Activated CD8-positive, alpha-beta memory T cell treated with anti-CD3 and anti-CD28 coated beads for 1 hour (primary cell): ENCODE measurements at places on chromosomes 3 and 15.

DNA sequence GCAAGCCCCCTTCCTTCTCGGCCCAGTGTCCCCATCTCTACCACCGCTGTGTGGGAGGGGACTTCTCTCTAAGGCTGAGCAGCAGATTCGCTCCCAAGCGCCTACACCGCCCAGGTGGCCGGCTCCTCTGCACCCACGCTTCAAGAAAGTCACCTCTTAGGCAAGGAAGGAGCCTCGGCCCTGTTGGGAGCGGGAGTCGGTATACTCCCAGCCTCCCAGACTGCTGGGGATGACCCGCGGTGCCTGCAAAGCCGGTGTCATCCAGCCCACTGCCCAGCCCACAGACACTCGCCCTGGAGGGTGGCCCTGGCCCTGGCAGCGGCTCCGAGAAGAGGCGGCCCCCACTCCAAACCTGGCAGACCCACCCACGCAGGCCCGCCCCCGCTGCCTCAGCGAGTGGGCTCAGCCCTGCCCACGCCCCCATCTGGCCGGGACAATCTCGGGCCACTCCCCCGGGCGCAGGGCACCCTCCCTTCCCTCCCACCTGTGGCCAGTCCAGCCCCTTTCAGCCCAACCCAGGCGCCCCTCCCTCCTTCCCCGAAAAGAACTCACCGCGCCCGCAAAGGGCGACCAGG is 396 bp downstream of the CHRNB4 start:
- no peak for DNase-seq

DNA sequence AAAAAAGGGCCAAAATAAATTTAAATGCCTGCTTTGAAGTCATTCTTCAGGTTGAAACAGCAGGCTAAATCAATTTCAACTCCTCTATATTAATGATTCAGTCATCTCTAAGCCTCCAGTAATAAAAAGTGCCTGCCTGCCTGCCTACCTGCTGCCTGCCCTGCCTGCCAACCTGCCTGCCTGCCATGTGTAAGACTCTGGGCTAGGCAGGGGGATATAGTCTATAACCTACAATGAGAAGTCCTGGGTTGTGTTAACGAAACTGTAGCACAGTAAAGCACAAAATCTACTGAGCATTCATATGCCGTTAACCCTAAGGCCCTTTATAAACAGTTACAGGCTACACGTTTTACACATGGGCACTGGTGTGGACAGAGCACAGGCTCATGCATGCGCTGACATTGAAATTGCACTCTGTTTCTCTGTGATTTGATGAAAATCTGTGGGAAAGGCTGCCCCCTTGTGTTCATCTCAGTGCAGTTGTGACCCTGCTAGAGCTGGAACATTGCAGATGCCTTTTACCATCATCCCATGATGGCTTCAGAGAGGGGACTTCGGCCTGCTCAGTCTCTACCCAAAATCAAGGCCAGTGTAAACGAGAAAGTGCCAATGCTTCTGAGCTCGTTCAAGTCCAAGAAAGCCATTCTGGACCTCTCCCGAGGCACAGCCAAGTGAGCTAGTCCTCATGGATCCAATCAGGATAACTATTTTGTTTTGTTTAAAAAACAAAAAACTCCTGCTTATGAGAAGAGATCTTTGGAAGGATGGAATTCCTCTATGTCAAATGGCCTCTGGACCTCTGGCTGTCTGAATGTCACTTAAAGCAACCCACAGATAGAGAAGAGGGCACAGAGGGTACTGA is 64.6 kb downstream of the EFL1 start:
- DNase-seq, result peak; percentile 19

DNA sequence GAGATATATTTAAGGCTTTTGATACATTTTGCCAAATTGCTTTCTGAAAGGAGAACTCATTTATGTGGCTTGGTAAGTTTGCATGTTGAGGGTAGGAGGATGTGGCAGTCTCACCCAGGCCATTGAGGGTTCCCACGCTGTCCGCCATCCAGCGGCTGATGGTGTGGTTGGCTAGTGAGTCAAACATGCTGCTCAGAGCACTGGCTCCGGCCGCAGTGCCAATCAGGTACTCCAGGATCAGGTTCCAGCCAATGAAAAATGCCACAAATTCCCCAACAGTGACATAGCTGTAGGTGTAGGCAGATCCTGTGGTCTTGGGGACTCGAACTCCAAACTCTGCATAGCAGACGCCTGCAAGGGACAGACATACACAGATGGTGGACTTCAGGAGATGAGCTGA is 82.3 kb downstream of the CLDN11 start:
- no peak for DNase-seq

GRCh38 chr15:91866371-91866905 is 12.9 kb downstream of the SLCO3A1 start:
- DNase-seq, result no peak

DNA sequence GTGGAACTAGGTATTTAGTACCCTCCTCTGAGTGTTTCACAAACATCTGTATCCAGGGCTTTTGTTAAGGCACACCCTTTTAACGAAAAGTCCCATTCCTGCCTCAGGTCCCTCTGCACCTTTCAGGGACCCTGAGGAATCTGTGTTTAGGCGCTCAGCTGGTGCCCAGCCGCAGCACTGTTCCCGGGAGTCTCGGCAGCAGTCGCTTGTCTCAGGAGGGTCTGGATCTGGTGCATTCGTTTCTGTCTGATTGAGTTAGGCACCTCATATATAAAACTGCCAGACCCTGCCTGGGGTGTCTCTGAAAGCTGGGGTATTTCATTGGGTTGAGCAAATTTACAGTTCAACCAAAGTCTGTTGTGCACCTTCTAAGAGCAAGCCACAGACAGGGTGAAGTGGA is 162.8 kb upstream of the TOPAZ1 start:
- DNase-seq, result no peak

GRCh38 chr3:131067983-131068382 is 41.3 kb downstream of the NEK11 start:
- DNase-seq, result no peak

GRCh38 chr3:4829031-4829394 is 150.2 kb upstream of the BHLHE40 start:
- DNase-seq, result no peak

GRCh38 chr3:52633786-52634185 is 51.9 kb downstream of the PBRM1 start:
- no peak for DNase-seq

DNA sequence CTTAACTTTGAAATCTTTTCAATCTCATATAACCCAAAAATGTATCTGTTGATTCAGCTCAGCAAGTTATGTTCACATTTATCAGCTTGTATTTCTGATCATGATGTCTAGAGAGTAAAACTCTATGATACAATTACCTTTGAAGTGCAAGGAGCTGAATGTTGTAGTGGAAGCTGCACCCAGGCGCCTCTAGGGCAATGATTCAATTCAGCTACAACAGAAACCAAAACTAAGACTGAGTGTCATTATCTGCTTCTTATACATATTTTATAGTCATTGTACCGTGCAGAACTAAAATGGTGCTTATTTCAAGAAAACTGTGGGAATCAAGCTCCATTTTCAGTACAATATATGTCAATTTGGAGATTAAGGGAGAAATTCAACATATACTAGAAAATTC is 1237.5 kb downstream of the ZPLD1 start:
- no peak for DNase-seq

DNA sequence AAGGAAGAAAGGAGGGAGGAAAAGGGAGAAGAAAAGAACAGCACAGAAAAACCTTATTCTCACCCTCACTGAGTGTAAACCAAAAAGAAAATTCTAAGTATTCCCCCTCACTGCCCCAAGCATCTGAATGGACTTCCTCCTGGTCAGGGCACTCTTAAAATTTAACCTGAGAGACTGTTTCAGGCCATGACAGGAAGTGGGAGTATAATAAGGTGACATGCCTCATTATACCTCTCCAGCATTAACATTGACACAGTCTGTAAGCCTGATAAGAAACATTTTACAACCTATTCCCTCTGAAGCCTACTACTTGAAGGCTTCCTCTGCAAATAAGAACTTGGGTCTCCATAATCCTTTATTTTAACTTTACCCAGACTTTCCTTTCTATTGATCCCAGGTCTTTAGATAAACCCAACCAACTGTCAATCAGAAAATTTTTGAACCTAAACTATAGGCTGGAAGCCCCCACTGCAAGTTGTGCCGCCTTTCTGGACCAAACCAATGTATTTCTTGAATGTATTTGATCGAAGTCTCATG is 41.7 kb downstream of the SLCO2A1 start:
- DNase-seq, result no peak

GRCh38 chr15:54580643-54581042 is 602.4 kb downstream of the UNC13C start:
- no peak for DNase-seq

DNA sequence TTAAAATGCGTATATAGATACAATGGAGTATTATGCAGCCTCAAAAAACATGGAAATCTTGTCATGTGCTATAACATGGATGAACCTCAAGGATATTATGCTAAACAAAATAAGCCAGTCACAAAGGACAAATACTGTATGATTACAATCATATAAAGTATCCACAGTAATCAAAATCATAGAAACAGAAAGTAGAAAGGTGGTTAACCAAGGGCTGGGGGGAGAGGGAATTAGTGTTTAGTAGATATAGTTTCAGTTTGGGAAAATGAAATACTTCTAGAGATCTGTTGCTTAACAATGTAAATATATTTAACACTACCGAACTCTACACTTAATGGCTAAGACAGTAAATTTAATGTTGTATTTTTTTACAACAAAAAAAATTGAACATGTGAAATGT is 9.0 kb downstream of the TOP2B start:
- DNase-seq, result no peak

DNA sequence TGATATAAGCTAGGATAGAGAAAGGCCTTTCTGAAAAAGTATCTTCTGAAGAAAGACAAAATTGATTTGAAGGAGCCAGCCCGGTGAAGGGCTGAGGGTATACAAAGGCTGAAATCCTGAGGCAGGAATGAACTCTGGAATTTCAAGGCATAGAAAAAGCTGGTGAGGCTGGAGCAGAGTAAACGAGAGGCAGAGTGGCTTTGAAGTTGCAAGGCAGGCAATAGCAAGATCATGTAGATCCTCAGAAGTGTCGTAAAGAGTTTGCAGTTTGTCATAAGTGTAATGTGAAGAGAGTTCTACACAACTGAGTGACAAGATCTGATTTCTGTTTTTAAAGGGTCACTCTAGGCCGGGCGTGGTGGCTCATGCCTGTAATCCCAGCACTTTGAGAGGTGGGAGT is 69.0 kb downstream of the HMG20A start:
- no peak for DNase-seq

DNA sequence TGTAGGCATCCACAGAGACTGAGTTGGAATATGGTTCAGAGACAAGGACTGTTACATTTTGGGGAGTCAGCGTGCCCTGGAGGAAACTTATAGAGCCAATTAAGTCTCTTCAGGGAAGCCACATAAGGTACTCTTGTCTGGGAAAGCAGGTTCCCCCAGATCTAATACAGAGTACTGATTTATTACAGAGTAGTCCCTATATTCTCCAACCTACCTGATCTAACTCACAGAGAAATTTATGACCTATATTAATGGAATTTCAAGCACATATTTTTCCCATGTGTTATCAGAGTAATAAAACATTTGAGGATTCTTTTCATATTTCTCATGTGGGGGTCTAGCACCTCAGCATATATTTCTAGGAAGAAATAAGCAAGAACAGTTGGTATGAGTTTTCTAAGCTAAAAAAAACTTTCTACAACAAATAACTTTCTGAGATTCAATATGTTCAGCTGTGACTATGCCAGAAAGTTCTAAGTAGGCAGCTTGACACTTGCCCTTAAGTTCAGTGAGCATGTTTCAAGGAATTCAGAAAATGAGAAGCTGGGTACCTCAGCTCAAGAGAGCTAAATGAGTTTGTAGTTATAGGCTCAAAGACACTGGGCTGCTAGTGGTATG is 75.3 kb upstream of the COL8A1 start:
- DNase-seq, result no peak

DNA sequence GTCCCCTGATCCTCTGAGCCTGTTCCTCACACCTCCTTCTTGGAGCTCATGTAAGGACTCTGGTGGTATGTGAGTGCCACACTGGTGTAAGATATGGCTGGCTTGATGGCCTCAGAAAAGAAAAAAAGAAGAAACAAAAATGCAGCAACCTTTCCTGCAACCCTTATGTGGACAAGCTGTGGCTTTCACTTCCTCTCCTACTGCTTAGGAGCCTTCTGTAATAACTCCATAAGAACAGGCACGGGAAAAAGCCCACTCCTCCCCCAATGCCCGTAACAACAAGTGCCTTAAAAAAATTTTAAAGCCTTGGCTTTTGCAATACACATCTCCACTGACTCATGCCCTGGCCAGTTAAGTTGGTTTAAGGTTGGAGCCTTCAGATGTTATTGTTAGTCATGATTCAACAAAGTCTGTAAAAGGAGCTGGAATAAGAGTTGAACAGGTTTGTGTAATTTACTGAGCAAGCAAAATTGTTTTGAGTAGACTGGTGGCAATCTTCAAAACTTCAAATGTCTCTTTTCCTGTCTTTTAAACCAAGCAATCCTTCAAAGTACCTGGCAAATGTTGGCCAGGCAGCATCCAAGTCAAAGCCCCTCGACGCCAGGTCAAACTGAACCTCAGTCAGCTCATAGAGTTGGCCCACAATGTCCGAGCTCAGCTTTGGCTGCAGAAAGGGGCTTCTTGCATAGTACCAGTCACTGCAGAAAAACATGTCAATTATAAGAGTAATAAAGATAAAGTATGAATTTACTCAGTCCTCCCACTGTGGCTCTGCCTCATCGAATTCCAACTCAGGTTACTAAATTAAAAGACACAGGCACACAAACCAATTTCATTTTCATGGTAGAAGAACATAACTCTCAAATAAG is 22.9 kb downstream of the FYCO1 start:
- no peak for DNase-seq

GRCh38 chr15:92884436-92885223 is 15.5 kb upstream of the CHD2 start:
- no peak for DNase-seq

GRCh38 chr3:149658744-149659497 is 1.1 kb upstream of the WWTR1 start:
- DNase-seq, result no peak

DNA sequence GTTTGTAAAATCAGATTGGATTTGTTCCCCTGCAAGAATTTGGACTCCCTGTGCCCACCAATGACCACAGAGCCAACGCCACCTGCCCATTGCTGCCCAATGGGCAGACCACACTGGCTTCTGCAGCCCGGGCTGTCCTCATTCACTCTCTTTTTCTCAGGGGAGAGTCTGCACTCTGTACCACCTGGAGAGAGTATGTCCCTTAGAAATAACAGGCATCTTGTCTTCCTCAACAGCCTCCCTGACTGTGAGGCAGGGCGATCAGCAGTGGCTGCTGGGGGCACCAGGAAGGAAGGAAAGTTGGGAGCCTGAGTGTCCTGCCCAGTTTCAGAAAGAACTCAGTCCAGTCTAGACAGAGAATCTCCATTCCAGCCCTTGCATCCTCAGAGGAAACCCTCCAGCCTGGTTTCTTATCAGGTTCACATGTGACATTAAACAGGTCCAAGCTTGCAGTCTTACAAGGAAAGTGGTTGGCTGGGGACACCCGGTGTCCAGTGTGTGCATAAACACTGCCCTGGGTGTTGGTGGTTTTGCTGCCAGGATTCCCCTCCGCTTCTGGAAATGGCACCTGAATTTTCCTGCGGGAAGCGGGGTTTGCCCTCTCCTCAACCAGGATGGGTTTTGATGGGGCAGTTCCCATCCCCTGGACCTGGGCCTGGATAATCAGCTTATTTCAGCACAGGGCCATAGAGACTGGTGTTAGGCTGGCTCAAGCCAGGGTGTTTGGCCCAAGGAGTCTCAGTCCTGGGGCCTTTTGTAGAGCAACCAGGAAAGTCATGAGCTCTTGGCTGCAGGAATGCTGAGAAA is 37.2 kb downstream of the SSUH2 start:
- no peak for DNase-seq

- no peak for DNase-seq
Measured at GRCh38 chr3:59107856-59108815, 58.3 kb upstream of the CFAP20DC start.

- no peak for DNase-seq
Measured at GRCh38 chr3:81837071-81837593, 75.7 kb upstream of the GBE1 start.

GRCh38 chr3:186439725-186440124 is 77.7 kb upstream of the DGKG start:
- no peak for DNase-seq
